ENCODE measurements at places on chromosomes 11 and 22.

DNA sequence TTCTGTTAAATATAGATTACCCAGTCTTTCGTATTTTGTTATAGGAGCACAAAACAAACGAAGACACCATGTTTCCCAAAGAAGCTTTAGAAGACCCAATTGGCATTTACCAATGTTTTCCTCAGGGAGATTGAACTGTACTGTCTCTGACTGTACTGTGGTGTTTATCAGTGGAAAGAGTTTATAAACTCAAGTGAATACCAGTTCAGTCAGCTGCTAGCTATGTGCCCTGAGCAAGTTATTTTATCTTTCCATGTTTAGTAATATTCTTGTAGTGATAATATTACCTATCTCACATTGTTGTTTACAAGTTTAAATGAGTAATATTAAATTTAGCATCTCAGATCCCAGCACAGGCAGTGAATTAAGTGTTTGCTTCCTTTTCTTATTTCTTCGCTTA lies 773.2 kb downstream of the KCNA4 start:
- no peak for DNase-seq

DNA sequence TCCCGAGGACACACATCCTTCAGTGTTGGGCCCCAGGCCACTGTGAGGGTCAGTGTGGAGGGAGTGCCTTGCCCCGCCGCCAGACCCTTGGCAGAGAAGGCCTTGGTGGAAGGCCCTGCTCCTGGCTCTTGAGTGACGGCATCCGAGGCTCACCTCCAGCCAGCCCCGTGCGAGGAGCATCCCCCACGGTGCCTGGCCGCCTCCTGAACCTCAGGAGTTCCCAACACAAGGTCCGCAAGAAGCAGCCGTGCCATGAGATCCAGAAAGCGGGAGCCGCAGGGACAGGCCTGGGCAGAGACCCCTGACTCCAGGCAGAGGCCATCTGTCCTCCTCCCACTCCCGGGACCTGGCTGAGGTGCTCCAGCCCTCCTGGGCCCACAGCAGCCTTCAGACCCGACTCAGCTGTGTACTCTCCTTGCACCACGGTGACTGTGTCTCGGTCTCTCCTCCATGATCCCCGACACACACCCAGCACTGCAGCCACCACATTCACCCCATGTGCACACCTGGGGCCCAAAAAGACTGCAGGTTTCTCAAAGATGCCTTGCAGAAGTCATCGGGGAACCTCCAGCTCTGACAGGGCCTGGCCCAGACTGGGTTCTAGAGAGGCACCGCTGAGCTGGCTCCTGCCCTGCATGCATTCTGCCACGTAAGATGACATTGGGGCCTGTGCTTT lies 870.2 kb downstream of the BRD1 start:
- DNase-seq = no peak

DNA sequence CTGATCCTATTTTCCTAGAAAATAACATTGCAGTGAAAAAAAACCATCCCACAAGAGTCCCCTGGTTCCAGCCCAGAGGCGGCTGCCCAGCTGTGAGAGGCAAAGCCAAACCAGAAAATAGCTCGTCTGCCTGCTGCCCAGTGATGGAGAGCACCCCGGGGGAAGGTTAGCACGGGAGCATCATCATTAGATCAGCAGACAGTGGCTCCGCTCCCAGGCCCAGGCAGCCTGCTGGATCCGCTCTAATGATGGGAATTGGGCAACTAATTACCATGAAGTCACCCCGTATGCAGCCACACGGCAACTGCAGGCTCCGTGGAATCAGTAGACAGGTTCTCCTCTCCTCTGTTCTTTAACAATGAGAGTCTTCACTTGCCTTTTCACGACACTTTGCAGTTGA lies 17.1 kb upstream of the B3GAT1 start:
- DNase-seq = no peak

- no peak for DNase-seq
Observed at GRCh38 chr11:37026326-37026725, 428.3 kb upstream of the RAG2 start.

DNA sequence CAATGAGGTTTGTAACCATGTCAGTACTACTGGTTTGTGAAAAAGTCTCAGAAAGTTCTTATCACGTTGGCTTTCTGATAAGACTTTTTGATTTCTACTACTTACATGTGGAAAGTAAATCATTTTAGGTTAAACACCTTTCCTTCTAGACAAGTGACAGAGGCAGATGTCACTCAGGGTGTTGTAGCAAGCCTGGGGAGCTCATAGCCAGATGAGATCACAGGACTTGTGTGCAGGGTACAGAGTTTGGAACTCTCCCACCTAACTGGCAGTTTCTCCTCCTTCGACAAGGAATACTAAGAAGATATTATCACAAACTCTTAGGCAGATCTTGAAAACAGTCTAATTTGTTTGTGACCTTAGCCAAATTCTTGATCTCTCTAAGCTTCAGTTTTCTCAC lies 49.4 kb upstream of the PICALM start:
- no peak for DNase-seq

DNA sequence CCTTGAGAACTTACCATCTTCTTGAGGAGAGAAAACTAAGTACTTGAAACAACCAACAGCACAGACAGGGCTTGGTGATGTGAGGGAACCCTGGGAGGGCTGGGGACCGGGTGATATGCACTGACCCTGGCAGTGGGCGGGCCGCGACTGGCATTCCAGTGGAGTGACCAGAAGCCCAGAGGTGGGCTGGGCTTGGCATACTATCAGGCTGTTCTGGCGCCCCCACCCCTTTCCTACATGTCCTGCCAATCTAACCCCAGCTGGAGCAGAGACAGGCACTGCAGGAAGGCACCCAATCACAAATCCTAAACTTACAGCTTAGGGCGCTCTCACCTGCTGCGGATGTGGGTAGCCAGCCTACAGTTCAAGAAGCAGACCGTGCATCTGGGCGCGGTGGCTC lies 54.0 kb upstream of the GCAT start:
- DNase-seq = no peak

DNA sequence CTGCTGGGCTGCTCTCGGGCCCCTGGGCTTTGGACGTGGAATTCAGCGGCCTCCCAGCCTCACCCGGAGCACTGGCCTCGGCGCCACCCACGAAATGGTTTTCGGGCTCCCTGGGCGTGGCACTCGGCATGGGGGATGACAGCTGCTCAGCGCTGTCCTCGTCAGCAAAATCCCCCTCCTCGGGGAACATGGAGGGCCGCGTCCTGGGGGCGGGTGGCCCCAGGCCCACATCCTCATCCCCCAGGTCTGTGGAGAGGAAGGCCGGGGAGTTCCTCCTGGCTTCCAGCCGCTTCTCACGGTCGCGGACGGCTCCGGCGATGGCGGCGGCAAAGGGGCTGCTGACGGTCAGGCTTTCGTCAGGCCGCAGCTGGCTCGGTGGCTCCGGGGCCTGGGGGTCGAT lies 88.4 kb downstream of the CTTN start:
- no peak for DNase-seq

DNA sequence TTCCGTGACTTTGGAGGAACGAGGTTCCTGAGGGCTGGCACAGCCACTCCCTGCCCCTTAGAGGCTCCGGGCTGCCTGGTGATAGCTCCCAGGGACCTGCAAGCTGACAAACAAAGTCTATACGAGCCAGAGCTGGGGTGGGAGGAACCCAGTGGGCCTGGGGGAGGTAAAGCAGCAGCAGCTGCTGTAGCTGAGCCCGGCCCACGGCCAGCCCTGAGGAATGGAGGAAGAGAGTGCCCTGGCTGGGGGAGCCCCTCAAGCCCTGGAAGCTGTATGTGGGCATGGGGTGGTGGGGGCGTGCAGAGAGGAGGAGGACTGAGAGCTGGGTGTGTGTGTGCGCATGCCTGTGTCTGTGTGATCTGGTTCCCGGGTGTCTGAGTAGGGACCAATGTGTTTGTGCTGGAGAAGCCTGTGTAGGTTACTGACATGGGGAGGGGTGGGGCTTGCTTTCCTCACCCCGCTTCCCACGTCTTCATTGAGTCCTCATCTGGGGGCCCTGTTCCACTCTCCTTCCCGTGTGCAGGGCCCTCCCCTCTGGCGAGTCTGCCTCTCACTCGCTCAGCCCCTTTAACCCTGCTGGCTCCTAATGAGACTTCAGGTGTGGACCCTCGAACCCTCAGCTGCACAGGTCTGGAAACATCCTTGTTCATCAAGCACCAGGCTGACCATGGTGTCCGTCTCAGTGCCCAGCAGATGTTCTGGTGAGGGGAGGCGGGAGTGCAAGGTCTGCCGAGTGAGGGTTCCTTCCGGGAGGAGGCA lies 10.8 kb downstream of the ST3GAL4 start:
- DNase-seq = no peak

- DNase-seq = no peak
Observed at GRCh38 chr11:64385945-64386704, 27.2 kb downstream of the RPS6KA4 start.

DNA sequence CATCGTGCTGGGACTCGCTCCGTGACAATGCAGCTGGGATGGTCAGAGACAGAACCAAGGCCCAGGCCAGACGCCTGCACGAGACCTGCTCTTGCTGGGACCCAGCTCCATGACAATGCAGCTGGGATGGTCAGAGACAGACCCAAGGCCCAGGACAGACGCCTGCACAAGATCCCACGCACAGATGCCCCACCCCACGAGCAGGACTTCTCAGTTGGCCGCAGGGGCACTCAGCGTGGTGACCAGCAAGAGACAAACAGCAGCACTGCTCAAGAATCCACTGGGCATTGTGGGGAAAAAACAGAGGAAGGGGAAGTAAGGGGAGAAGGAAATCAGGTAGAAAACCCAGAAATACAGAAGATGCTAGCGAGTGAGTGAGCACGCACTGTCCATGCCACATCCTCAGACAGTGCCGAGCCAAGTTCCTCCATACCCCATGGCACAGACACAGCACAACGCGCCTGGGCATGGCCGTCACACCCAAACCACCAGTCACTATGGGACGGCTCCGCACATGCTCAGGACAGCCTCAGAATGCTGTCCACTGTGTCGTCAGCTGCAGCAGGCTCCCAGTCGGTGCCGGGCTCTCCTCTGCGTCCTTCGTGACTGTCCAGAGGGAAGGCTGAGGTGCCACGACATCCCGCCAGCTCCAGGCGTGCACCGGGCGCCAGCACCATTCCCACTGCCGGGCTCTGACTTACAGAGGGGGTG lies 44.5 kb downstream of the BRD1 start:
- DNase-seq = no peak

DNA sequence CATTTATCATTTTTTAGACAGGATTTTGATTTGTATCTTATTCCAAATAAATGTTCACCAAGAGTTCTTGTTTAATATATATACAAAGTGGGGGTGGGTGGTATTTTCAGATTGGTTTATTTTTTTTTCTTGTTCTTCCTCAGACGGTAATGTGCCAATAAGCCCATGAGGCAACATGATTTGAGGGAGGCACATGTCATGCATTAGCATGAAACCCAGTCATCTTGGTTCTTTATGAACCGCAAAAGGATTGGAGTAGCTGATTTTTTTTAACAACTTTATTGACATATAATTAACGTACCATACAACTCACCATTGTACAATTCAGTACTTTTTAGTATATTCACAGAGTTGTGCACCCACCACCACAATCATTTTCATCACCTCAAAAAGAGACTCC lies 2.7 kb downstream of the BCL2L13 start:
- no peak for DNase-seq

DNA sequence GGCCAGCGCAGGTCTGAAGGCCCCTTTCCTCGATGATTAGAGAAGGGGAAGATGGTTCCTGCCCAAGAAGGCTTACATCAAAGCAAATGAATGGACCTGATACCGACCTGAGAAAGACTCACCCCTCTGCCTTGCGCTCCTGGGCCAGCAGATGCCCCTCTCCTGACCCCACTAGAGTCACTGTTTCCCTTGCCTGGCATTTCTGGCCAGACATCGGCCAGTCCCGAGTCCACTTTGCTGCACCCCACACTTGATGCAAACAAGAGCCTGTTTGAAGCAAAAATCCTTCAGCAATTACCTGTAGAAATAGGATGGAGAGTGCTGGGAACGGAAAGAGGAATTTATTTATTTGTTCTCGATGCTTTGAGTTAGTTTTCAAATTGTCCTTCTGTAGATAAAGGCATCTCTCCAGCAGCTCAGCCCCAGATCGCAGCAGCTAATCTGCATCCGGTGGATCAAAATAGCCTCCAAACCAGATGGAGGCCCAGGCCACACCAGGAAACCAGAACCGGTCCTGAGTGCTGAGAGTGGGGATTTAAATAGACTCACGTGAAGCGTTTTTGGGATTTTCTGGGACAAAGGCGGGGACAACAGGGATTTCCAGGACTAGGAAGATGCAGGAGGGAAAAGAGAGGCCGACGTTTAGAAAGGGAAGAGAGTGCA lies 148.6 kb downstream of the TRIM29 start:
- DNase-seq = no peak

DNA sequence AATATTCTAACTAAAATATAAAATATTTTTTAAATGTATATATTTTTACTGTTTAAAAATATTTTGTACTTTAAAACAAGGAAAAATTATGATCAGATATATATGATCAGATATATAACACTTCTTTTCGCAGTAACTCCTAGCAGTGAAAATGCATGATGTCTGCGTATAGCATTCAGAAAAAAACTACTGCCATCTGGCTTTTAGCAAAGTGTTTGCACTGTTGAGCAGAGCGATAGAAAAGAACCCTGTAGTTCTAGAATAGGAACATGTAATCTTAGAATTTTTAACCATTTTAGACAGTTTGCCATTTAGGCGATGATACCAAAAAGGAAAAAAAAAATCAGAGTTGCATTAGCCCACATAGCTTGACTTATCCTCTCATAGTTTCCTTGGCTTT lies 370.4 kb upstream of the ANO3 start:
- peak; percentile 22 for DNase-seq

Measured in DMS53 (cell line).